Fibroblast of skin of left biceps (primary cell): ENCODE measurements at places on chromosomes 4 and X.
A peak's percentile ranks its signal among the peaks of the same experiment; 100 is the strongest.

DNA sequence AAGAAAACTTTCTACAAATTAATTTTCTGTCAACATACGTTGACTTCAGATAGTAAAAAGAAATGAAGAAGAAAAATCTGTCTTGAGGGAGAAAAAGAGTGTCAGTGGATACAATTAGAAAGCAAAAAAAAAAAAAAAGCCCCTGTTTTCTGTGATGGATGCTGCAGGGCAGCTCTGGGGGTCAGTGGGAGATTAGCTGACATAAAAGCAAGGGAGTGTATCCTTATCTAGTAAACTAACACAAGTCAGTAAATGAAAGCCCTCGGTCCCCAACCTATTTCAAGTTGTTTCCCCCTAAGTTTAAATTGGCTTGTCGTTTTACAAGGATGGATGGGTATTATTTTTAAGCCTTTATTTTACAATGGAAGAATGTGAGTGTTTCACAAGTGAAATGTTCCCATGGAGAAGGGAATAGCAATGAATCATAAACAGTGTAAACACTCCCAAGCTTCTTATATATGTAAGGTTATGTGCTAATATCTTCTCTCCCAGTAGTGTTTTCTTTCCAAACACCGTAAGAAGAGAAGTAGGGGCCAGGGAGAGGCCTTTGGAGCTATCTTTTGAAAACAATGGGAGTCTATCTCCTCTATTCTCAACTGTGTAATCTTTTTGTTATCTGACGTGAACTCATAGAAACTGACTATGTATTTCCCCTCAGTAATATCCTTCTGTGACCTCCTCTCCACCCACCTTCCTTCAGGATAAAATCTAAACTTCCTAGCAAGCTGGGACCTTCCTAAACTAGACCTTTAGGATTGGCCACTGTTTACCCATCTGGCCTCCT, 347.7 kb downstream of the FBXO8 start:
- no peak for DNase-seq

GRCh38 chr4:31228068-31228467, 507.9 kb downstream of the PCDH7 start:
- no peak for DNase-seq

- DNase-seq, result peak; percentile 77
Observed at GRCh38 chr4:8472689-8473197, 32.2 kb downstream of the TRMT44 start.

GRCh38 chrX:126137899-126138298, 28.2 kb downstream of the DCAF12L2 start:
- no peak for DNase-seq

DNA sequence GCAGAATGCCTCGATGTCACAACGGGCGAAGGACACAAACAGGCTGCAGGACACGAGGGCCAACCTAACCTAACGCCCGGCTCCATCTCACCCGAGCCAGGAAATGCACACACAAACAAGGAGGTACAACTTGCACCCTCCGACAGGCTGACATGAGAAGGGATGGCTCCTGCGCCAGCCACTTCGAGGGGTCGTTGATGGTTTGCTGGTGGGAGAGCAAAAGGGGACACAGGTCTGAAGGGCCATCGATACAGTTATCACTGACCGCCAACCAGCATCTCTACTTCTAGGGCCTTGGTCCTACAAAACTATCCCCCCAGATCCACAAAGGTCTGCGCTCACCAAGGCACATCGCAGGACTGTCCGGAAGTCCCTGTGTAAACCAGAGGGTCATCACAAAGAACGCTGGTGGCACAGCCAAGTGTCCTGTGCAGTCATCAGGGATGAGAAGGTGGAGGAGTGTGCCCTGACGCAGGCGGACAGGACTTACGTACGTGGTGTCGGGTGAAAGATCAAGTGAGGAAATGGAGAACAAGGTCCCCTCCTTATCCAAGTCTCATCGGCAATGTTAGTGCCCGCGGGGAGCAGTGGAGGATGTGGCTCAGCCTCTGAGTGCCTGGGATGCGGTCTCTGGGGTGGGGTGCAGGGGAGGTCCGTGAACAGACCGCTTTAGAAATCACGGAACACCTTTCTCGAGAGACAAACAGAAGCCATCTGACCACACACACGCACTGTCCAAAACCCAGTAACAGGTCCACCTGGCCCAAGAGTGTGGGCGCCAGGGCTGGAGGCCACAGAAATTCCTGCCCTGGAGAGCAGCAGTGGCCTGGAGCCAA, 7.0 kb downstream of the MXD4 start:
- no peak for DNase-seq

DNA sequence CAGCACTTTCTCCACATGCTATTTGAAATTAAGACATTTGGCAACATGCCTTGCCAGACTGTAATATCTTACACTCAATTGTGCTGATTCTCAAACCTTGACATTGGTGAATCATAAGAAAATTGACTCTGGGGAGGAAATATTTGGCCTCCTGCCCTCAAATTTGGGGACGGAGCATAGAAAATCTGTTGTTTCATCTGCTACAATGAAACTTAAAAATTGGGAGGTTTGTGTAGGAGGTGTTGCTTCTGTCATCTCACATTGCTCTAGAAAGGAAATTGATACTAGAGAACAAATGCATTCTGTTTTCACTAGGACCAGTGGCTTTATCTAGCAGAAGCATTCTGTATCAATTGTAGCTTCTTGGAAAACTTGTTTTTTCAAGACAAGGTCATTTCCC, 5.3 kb downstream of the OCRL start:
- no peak for DNase-seq

DNA sequence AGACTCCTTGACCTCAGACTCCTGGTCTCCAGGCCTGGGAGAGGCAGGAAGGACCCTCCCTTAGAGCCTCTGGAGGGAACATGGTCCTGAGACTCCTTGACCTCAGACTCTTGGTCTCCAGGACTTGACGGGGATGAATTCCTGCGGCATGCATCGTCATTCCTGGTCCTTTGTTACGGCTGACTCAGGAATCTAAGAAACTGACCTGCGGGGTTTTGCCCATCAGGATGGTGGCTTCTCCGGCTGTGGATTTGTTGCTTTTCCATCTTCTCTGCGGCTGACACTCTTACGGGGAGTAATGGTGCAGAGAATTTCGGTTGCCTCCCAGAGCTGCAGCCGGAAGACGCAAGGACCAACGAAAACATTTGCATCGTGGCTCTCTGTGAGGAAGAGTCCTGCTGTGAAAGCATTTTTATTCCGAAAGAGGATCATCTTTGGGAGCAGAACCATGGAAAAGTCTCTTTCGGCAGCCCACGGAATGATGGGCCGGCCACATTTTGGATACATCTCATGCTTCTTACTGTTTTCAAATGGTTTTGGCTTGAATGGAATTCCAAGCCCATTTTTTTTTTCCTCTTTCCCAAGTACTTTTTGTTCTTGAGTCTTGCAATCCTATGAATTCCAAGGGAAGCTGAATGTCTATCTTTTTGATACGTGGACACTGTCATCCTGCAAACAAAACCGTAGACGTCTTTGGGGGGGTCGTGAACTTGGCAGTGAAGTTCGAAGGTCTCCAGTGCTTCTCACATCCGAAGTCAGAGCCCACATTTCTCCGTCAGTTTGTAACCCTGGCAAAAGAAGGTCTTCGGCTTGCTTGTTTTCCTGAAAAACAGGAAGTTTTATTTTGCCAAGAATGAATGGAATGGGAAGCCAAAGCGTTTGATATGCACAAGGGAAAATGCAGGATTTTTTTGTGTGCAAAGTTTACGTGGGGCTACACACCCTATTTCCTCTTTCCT, 36.5 kb downstream of the SHOX start:
- no peak for DNase-seq

DNA sequence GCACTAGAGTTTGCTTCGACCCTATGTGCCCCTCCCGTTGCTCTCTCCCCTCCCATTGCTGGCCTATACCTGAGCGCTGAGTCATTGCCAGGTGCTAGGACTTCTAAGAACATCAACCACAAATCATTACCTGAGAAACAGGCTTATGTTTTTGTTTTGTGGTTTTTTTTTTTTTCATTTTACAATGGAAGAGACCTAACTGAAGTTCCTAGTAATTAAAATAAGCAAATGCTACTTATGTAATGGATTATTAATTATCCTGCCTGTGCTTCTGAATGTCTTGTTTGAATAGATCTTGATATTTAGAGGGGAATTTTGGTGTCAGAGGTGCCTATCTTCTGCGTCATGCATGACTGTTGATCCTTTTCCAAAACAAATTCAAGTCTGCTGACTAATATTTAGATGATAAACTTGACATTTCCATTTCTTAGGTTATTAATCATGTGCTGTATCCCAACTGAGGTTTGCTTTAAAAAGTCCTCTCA, 275.4 kb upstream of the CPEB2 start:
- no peak for DNase-seq

DNA sequence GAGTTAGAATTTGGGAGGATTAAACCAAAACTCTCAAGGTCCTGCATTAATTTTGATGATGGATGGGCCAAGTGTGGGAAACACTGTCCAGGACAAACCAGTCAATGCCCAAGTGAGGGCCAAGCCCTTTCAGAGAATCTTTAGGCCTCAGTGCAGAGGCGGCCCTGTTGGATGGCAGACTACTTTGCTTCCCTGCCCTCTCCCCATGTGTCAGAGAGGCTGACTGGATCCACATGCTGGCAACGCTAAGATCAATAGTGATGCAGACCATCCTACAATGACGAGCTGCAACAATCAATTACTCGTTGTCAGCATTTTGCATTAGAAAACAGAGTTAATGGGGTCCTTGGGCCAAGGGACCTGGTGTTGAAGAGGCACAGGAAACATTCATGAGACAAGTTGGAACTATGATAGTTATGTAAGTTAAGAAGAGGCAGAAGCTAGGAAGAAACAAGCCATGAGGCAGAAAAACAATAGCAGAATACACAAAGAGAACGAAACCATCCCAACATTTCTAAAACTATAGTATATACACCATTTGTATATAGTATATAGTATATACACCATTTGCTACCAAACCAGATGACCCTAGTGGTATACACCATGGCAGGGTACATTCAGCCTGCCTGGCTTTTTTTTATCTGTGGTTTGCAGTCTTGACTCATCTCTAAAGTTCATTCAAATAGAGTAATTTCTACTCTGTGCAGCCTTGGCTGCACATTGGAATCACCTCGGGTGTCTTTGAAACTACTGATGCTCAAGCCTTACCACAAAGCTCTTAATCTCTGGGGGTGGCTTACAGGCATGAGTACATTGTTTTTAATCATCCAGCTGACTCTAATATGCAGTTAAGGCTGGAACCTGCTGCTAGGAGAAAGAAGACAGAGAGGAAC, 147.7 kb upstream of the GYPA start:
- DNase-seq, result no peak

DNA sequence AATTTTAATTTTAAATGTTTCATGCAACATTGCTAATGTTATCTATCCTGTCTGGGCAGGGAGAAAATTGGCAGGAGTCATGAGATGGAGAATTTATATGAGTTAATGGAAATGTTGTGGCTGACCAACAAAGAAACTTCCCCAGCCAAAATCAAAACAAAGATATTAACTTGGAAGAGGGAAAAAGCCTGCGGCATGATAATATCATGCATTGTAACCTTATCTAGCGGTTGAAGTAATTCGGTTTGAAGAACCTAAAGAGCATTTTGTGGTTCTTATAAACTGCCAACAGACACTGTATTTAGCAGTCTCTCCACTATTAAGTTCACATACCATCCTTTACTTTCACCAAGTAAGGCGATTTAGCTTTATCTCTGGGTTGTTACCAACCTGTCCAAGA, 42.3 kb downstream of the DKK2 start:
- no peak for DNase-seq

GRCh38 chr4:28228561-28229491, 1368.2 kb downstream of the STIM2 start:
- peak; percentile 83 for DNase-seq

DNA sequence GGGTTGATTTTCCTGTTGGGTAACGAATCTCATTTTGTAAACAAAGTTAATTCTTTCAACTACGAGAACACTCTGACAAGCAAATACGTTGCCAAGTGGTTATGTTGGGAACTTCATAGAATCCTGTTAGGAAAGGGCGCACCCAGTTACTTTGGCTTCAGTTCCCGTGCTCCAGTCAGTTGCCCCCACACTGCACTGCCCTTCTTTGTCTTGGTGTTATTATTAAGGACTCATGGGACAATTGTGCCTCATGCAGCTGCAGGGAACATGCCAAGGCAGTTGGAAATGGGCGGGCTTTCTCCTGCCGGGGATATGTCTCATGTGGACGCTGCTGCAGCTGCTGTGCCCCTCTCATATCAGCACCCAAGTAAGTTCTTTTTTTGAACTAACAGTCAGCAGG, 28.9 kb downstream of the OFD1 start:
- no peak for DNase-seq

DNA sequence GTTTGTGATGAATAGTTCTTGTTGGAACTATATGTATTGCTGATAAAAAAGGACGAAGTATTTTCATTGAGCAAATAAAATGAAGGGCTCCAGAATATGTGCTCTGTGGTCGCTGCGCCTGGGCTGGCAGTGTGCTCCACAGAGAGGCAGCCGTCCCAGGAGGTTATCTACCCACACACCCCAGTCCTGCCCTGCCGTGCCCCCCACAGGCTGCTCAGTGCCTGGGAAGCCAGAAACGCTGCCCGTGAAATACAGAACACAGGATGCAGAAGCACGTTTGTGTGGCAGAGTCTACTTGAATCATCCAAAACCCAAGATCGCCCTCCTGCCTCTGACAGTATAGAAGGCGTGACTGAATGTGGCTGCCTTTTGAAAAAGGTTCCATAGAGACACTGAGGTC, 1.4 kb downstream of the CLDN22 start:
- DNase-seq, result no peak

GRCh38 chrX:120468071-120468470, 1.0 kb downstream of the LAMP2 start:
- no peak for DNase-seq

GRCh38 chr4:5795580-5795979, 84.6 kb downstream of the EVC start:
- no peak for DNase-seq

DNA sequence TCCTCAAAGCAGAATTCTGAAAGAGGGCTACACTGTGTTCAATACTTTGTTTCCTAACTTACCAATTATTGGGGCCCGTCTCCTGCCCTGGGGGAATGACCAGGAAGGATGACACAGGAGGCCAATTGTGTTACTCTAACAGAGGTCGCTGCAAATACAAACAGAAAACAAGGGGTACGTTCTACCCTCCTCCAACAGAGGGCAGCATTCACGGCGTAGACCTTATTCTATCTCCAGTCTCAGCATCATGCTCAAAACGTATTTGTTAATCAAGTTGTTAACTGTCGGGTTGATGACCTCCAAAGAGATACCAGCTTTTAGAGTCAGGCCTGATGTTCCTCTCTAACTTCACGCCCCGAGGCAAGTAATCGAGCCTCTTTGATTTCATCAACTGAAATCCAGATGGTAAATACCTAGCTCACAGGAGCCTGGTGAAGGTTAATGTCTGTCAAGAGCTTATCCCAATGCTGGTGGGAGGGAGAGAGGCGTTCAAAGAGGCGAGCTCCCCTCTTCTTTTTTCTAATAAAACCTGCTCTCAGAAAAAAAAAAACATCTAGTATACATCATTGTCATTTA, 181.0 kb upstream of the KCNIP4 start:
- no peak for DNase-seq

GRCh38 chrX:97672138-97672537, 788.4 kb downstream of the RPA4 start:
- DNase-seq, result no peak

DNA sequence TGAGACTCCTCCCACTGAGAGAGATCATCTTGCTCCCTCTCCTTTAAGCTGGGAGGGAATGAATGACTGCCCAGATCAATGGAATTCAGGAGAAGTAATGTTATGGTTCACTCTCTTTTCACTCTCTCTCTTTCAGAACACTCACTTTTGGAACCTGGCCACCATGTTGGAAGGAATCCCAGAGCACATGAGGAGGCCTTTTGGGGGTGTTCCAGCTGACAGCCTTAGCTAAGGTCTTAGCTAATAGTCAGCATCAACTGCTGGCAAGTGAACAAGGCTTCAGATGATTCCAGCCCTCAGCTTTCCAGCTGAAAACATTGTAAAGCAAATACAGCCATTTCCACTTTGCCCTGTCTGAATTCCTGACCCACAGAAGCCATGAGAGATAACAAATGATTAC, 124.0 kb upstream of the CLNK start:
- peak; percentile 77 for DNase-seq
